ENCODE measurements at places on chromosomes 7 and 10.

GRCh38 chr7:28452681-28453080, 40.4 kb downstream of the CREB5 start:
- DNase-seq: no peak

DNA sequence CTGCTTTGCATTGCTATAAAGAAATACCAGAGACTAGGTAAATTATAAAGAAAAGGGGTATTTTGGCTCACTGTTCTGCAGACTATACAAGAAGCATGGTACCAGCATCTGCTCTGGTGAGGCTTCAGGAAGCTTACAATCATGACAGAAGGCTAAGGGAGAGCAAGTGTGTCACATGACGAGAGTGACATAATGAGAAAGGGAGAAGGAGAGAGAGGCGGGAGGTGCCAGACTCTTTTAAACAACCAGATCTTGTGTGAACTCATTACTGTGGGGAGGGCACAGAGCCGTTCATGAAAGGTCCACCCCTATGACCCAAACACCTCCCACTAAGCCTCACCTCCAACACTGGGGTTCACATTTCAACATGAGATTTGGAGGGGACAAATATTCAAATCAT, 59.0 kb upstream of the WNT16 start:
- no peak for DNase-seq

- no peak for DNase-seq
Measured at GRCh38 chr10:100327718-100328009, 2.4 kb downstream of the PKD2L1 start.

GRCh38 chr10:111551001-111551400, 474.2 kb downstream of the ADRA2A start:
- DNase-seq: no peak

- no peak for DNase-seq
Measured at GRCh38 chr7:110590415-110590814, 500.5 kb upstream of the LRRN3 start.

- no peak for DNase-seq
Measured at GRCh38 chr7:17472939-17473338, 174.5 kb downstream of the AHR start.

DNA sequence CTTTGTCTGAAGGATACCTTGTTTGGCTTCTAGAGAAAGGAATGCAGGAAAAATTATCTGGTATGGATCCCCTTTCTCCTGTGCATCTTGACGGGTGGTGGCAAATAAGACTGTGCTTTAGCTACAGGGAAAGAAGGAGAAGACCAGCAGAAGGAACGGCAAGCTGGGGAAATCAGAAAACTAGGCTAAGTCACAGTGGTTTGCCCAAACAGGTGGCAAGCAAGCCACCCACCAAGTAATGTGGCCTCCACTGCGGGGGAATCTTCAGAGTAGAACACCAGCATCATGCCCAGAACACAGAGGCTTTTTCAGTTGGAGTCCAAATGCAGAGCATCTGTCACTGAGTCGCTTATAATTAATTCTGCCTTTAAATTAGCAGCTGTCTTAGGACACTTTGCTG, 282.8 kb downstream of the PHF14 start:
- no peak for DNase-seq

DNA sequence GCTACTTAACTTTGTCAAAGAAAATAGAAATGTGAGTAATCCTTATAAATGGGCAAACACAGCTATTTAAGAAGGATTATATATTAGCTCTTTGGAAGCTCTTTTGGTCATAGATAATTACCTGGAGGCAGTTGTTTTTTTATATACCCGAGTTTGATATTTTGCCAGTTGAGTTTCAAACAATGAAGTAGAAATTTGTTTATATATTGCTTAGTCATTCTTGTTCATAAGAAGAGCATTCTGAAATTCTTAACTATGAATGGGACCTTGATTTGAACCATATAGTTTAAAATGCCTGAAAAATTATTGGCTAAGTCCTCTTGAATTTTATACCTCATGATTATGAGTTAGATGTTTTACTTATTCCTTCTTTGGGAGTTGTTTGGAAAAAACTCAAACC, 36.4 kb downstream of the MINPP1 start:
- no peak for DNase-seq

GRCh38 chr10:66176772-66177171, 749.1 kb upstream of the LRRTM3 start:
- DNase-seq: no peak

DNA sequence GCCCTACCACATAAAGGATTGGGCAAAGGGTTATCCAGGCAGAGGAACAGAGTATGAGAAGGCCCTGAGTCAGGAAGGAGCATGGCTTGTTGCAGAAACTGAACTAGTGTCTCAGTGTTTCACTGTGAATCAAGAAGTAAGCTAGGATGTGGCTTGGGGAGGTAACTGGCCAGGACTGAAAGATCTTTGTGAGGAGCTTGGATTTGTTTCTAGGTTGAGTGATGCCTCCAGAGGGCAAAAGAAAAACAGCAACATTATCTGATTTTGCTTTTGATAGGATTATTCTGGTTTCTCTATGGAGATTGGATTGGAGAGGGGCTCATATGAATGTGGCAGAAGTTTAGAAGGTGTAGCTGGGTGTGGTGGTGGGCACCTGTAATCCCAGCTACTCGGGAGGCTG, 137.9 kb upstream of the HDAC9 start:
- no peak for DNase-seq

DNA sequence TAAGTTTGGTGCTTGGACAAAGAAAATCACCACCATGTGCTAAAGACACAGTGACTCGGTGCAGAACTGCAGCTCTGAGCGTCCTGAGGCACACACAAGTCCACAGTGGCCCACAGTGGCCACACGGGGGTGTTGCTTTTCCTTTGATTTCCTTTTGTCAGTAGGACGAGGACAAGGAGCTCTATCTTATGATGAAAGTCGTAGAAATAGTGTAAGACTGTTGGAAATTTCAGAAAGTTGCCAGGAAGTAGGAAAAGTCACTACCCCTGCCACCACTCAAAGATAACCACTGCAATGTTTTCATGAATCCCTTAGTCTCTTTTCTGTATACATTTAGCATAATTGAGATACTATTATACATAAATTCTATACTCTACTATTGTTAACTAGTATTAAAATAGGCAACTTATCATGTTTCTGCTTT, 146.0 kb downstream of the TNS3 start:
- no peak for DNase-seq

DNA sequence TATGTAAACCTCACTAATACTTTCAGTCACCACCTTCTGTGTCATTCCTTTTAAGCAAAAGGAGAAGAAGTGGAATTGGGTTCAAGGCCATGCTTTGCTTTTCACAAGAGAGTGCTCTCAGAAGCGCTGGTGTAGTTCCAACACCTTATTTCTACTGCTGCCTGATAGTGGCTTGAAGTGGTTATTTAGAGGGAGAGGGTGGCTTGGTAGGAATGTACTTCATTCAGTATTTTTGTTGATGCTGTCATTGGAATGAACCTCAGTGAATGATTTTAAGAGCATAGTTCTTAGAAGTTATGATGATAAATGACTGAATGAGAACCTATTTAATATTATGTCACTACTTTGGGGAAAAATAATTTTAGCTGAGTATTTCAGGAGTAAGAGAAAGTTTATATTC, 396.7 kb downstream of the EXOC4 start:
- no peak for DNase-seq

DNA sequence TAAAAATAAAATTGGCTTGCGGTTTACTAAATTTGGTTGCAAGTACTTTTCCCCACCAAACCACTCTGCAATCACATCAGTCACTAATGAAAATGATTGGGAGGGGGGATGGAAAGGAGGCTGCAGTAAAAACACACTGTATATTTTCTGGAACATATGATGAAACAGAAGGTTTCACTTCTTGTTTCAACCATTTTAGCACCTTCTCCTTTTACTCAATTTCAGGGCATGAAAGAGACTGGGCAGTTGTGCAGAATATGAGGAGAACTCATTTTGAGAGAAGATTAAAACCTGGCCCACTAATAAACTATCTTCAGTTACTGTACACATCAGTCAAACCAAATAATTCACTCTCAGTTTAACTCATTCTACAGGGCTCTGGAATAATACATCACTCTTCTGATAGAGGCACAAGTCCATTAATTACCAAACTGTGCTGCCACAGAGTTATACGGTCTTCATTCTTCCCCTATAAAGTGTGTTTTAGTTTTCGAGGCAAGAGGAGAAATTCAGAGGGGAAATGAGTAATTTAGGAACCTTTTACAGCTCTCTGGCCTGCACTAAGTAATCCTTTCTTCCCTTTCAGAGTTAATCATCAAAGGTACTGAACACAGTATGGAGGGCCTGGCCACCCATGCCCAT, 25.5 kb downstream of the JAZF1 start:
- no peak for DNase-seq

GRCh38 chr10:132920101-132920925, 22.1 kb downstream of the CFAP46 start:
- DNase-seq: no peak

DNA sequence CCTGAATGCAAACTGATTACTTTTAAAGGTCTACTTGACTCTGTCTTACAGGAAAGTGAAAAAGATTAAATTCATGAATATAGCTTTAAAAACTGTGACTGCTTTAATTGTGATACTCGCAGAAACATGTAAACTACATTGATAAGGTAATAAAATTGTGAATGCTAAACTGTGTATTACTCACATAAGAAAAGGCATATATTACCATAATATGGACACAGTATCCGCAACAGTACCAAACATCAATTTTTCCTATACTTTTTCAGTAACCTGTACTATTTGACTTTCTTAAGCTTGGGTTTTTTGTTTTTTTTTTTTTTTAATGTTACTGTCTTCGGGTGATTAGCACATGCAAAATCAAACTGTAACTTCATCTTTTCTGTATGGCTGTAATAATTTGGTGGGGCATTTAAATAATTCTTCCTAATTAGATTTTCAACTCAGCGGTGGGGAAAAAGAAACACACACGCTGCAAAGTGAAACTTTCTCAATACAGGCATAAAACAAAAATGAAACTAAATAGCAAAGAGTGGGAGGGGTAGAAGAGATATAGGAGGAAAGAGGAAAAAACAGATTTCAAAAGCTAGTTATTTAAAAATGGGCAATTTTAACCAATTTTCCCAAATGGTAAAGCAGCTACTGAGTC, 23.2 kb downstream of the NT5C3A start:
- DNase-seq: no peak

DNA sequence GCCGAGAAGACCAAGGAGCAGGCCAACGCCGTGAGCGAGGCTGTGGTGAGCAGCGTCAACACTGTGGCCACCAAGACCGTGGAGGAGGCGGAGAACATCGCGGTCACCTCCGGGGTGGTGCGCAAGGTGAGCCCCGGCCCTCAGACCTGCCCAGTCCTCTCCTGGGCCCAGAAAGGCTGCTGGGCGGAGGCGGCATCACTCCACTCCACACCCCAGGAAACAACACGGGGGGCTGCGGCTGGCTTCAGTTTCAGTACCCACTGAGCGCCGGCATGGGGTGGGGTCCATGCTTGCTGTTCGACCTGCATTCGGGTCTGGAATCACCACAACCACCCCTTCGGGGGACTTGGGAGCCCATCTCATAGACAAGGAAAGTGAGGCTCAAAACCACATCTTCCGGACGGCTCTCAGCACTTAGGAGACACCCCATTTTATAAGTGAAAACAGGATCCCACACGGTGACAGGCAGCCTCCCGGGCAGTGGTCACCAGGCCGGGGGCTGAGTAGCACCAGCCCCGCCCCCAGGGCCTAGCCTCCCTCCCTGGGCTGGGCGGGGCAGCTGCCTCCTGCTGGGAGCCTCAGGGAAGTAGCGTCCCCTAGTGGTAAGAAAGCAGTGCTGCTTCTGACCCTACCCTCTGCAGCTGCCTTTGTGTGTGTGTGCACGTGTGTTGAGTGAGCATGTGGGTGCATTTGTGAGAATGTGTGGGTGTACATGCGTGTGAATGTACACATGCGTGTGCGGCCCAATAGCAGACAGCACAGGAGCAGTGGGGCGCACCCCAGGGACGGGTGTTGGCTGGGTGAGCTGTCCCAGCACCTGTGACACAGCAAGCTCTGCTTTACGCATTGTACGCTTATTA, 1.8 kb downstream of the SNCG start:
- no peak for DNase-seq

DNA sequence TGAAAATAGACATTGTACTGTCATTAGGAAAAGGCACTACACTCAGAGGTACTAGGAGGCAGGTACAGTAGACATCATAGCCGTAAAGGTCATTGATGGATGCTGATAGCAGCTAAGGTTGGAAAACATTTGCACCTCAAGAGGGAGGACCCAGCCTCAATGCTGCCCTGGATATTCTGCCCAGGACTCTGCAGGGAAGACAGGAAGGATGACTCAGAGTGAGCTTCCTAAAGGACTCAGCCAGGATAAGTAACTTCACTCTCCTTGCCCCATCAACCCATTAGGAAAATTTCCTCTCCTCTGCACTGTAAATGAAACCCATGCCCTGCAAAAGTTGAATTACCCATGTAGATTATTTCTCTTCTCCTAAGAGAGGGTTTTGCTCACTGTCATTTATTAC, 617.9 kb upstream of the MKI67 start:
- DNase-seq: no peak

DNA sequence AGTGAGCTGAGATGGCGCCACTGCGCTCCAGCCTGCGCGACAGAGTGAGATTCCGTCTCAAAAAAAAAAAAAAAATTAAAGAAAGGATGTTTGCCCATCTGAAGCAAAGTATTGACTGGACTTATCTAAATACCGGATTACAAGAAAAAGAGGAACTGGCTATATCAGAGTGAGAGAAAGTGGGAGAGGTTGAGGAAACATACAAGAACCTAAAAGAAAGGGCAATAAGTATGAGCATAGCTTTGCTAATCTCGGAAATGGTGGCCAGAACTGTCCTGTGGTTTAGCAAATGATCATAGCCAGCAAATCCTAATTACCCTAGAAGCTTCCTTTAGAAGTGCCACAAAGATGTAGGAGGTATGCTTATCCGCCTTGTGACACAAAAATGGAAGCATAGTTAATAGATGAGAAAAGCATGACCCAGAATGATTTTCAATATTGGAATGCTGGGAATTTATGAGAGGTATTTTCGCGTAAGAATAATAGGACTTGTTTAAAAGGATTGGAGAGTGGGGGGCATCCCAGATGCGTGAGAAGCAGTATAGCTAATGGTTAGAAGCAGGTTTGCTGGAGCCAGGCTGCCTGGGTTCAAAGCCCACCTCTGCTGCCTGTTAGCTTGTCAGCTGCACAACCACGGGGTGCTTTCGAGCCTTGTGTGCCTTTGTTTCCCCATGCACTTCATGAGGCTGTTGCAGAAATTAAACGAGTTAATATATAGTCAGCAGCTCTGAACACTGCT, 1.2 kb upstream of the GTPBP4 start:
- no peak for DNase-seq

- DNase-seq: no peak
Measured at GRCh38 chr7:155586843-155587440, 40.6 kb upstream of the CNPY1 start.

DNA sequence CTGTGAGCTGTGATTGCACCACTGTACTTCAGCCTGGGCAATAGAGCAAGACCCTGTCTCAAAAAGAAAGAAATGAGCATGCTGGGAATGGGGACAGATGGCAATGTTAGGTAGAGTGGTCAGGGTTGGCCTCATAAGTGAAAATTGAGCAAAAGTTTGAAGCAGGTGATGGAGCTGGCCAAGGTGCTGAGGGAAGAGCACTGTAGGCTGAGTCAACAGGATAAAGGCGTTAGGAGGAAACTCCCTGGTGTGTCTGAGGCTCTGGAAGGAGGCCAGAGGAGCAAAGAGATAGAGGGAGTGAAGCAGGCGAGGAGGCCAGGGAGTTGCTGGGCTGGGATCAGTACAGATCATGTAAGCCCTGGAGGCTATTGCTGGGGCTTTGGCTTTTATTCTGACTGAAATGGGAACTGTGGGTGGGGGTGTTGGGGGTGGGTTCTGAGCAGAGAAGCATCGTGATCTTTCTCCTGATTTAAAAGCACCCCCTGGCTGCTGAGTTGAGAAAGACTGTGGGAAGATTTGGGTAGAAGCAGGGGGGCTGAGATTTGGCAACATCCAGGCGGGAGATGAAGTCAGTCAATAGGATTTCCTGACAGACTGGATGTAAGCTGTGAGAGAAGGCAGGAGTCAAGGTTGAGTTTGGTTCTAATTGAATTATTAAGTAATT, 52.5 kb upstream of the VKORC1L1 start:
- no peak for DNase-seq

Data from NCI-H1417 treated with DMSO at 0.1 percent for 48 hours (cell line).